ENCODE measurements at places on chromosomes 5 and 9.

GRCh38 chr9:93951655-93952118 lies 3.5 kb downstream of the BARX1 start:
- peak; percentile 62 for DNase-seq

- no peak for DNase-seq
Measured at GRCh38 chr5:151058891-151059489, 21.8 kb downstream of the TNIP1 start.

DNA sequence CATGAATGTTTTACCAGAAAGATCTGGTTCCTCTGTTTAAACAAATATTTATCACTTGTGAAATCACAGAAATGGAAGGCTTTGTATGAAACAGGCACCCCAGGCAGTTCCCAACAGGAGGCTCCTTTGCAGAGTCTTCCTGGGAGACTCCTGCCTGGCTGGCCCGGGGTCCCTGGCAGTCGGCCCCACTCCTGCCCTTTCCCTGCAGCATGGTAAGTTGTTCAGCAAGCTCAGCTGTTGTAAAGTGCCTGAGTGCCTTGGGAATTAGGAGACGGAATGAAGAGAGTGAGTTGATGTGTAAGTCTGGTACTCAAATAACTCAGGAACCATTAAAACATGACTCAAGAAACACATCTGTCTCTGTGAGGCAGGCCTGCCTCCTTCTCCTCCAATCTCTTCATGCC lies 17.5 kb upstream of the LHFPL2 start:
- no peak for DNase-seq

- DNase-seq: no peak
Measured at GRCh38 chr5:55923865-55924500, 70.8 kb downstream of the IL6ST start.

GRCh38 chr9:115413766-115414382 lies 295.9 kb upstream of the TNC start:
- no peak for DNase-seq

DNA sequence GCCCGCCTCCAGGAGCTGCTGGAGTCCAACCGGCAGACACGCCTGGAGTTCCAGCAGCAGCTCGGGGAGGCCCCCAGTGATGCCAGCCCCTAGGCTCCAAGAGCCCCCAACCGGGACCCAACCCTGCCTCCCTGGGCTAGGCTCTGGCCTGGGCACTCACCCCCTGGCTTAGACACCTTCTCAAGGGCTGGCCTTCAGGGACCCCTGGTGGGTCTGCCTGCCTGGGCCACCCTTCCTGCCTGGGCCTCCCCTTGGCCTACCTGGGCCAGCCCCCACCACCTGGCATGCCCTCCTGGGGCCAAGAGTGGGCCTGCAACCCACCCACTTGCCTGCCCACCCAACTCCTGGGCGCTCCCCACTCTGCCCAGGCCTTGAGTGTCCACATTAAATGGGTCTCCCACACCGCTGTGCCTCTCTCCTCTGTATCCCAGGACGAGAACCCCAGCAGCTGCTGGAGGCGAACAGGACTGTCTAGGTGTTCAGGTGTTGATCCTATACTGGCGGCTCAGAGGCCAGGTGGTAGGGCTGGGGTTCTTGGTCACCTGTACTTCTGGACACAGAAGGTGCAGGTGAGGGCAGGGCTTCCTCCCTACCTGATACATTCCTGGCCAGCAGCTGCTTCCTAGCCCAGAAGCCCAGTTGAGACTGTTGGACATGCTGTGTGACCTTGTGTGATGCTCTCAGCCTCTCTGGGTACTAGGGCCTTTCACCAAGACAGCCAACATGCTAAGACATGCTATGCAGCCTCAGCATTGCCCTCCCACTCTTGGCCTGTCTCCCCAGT lies 3.6 kb downstream of the BBLN start:
- no peak for DNase-seq

DNA sequence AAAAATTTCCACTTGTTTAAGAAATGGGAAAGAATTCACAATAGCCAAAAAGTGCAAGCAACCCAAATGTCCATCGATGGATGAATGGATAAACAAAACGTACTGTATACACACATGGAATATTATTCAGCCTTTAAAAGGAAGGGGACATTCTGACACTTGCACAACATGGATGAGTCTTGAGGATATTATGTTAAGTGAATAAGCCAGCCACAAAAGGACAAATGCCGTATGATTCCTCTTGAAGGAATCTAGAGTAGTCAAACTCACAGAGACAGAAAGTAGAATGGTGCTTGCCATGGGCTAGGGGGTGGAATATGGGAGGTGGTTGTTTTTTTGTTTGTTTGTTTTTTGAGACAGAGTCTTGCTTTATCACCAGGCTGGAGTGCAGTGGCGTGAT lies 3.8 kb upstream of the ATP6V0E1 start:
- DNase-seq: no peak

DNA sequence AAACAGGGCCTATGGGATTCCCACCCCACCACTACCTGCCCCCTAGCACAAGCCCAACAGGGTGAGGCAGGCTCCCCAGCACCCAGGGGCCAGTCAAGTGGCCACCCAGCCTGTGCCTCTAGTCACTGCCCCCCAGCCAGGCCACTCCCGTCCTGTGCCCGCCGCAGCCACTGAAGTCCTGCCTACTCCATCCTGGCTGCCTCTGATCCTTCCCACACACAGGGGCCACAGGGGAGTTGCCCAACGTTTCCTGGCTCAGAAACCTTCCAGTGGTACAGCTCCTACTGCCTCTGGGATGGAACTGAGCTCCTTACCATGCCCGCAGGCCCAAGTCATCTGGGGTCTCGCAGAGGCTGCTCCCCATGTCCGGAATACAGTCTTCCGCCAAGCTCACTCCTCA lies 70.2 kb upstream of the STXBP1 start:
- DNase-seq: no peak

- DNase-seq: no peak
Measured at GRCh38 chr9:135584934-135585333, 23.4 kb downstream of the PAEP start.

GRCh38 chr9:27176971-27177370 lies 67.9 kb downstream of the TEK start:
- DNase-seq: no peak

GRCh38 chr9:109276469-109277440 lies 44.1 kb downstream of the EPB41L4B start:
- no peak for DNase-seq

GRCh38 chr5:67050125-67050524 lies 146.5 kb downstream of the CD180 start:
- no peak for DNase-seq

DNA sequence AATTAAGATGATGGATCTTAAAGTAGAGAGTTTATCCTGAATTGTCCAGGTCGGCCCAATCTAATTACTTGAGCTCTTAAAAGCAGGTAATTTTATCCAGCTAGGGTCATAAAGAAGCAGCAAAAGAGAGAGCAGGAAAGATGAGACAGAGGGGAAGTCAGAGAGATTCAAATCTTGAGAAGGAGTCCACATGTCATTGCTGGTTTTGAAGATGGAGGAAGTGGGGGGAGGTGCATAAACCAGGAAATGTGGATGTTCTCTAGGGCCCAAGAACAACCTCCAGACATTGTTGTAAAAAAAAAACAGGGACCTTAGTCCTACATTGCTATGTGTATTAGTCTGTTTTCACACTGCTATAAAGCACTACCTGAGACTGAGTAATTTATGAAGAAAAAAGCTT lies 66.4 kb downstream of the SLCO4C1 start:
- no peak for DNase-seq

GRCh38 chr5:151880324-151880723 lies 44.3 kb downstream of the GLRA1 start:
- no peak for DNase-seq

- DNase-seq: no peak
Measured at GRCh38 chr5:130801963-130802362, 363.1 kb downstream of the HINT1 start.
